Right atrium auricular region (tissue), 2 donors: ENCODE measurements at places on chromosomes 7 and 10.

DNA sequence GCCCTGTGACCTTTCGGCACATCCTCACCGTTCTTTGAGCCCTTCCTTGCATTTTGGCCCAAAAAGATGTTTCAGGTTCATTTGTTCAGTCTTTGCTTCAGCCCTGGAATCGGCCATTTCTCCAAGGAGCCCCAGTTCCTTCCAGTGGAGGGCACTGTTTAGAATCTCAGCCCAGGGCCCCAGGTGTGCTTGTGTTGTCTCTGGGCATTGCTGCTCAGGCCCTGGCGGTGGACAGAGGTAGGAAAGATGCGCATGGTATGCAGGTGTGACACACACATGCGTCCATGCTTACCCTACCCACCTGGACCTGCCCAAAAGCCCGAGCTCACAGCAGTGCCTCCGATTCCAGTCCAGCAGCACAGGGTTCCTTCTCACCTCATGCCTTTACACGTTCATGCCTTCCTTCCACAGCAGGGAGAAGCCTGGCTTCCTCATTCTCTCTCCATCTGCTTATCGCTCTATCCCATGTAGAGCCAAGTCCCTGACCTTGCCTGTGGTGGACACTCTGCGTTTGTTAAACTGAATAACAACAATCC is 70.6 kb downstream of the LHPP start:
- H3K4me1 ChIP-seq, result peaks cover 9% of the 10 kb centered on the region
- no peak overlapping the region for H3K27ac ChIP-seq
- H3K36me3 ChIP-seq, result no peaks in the 10 kb centered on the region
- DNase-seq, result no peak

GRCh38 chr10:104446151-104446550 is 92.5 kb downstream of the CFAP58 start:
- H3K27ac ChIP-seq, result no peak overlapping the region
- DNase-seq, result no peak
- no peaks in the 10 kb centered on the region for H3K36me3 ChIP-seq

DNA sequence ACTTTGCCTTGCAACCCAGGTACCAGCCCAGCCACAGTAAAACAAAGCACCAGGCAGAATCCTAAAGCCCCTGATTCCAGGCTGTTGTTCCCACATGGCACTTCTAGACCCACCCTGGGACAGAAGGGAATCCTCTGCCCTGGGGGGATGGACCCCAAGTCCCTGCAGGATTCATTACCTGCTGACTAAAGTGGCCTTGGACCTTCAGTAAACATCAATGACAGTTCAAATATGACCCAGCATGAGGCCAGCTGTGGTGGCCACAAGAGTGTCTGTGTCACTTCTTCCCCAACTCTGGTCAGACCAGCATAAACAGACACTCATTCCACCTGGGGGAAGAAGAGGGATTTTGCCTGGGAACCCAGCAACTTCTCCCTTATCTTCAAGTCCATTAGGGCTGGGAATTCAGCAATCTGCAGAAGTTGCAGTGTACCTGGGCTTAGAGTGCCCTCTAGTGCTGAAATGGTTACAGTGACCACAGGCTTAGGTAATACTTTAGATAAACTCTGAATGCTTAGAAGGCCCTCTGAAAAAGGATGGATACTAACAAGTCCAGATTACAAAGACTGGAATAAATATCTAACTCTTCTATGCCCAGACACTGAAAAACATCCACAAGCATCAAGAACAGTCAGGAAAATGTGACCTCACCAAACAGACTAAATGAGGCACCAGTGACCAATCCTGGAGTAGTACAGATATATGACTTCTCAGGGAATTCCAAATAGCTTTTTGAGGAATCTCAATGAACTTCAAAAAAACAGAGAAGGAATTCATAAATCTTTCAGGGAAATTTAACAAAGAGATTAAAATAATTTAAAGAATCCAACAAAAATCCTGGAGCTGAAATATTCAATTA is 108.5 kb upstream of the TMEM168 start:
- H3K27ac ChIP-seq, result no peak overlapping the region
- no peak overlapping the region for H3K4me3 ChIP-seq
- H3K36me3 ChIP-seq, result peaks cover 4% of the 10 kb centered on the region

- DNase-seq, result no peak
- no peak overlapping the region for H3K27ac ChIP-seq
- no peak overlapping the region for H3K4me3 ChIP-seq
- H3K4me1 ChIP-seq, result peaks cover 18% of the 10 kb centered on the region
These were observed 3.8 kb downstream of the NFE2L3 start for GRCh38 chr7:26155531-26156375.
